ENCODE measurements at places on chromosomes 16 and 17.

GRCh38 chr16:10675216-10675615 lies 19.5 kb downstream of the TEKT5 start:
- no peak for DNase-seq

GRCh38 chr16:12613131-12613991 lies 190.3 kb downstream of the CPPED1 start:
- peak; percentile 0 for DNase-seq

DNA sequence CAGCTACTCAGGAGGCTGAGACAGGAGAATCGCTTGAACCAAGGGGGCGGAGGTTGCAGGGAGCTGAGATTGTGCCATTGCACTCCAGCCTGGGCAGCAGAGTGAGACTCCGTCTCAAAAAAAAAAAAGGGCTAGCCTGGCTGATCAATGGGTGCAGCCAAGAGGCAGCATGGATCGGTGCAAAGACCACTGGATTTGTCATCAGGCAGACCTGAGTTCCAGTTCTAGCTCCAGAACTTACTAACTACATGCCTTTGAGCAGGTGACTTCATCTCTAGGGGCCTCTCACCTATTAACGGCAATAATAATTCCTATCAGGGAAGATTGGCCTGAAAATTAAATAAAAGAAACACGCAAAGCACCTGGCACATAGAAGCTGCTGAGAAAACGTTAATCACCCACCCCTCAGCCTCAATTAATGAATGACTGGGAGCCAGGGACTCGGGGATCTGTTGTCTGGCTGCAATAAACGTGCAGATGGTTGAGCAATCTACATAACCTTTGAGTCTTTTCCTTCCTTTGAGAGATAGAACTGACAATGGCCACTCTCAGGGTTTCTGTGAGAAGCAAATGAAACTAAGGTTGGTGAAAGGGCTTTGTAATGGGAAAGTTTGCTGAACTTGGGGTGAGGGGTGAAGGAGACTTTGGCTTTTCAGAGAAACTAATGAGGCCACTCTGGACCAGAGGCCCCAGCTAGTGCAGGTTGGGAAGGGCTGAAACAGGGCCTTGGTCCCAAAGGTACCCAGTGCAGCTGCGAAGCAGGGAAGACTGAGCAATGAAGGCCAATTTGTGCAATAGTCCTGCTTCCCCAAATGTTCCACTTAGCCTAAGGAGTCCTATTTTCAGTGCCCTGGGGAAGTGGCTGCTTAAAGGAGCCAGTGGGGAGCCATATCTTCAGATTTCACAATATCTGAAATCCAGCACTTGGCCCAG lies 7.6 kb downstream of the SEZ6L2 start:
- DNase-seq: no peak

DNA sequence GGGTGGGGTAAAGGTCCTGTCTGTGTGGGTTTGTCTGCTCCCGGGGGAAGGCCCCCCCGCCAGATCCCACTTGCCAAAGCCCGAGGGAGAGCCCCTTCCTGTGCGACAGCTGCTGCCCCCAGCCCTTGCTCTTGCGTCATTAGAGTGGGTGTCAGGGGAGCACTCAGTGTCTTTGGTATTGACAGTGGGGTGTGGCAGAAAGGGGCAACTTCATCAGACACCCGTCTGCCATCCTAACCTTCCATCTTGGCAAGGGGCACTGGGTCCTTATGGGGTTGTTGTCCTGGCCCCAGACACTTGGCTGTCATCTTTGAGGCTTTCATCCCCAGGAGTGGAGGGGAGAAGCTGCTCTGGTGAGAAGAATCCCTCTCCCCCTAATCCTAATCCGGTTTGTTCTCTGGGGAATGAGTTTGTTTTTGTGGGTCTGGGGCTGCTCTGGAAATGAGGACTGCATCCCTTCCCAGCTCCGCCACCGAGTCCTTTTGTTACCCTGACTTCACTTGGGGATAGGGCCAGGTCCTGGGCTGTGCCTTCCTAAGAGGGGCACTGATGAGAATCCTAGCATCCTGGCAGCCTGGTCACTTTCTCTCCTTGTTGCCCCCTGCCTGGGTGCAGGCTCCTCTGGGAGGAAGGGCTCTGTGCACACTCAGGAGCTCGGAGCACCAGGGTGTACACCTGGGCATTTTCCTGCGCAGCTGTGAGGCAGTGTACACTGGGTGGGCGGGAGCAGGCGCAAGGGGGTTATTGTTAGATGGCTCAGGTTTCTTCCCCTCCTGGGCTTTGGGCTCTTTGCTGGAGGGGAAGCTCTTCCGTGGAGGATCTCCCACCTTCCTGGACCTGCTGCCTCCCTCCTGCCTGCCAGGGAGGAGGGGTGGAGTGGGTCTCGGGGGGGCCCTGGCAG lies 21.1 kb downstream of the GJD3 start:
- no peak for DNase-seq

- peak; percentile 62 for DNase-seq
These were observed 302.1 kb downstream of the MAP2K6 start for GRCh38 chr17:69716556-69716955.

DNA sequence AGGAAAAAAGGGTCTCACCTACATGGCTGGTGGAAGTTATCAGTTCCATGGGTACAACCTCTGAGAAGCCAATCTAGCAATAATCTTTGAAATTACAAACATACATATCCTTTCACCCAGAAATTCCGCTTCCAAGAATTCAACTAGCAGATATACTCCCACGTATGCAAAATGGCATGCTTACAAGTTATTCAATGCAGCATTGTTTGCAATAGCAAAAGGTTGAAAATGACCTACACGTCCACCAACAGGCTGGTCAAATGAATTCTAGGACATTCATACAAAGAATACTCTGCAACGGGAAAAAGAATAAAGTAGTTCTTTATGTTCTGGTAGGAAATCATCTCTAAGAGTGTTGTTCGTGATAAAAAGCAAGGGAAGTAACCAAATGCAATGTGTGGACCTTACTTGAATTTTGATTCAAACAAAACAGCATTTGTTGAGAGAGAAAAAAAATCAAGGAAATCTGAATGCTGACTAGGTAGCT lies 63.7 kb upstream of the NLK start:
- no peak for DNase-seq

DNA sequence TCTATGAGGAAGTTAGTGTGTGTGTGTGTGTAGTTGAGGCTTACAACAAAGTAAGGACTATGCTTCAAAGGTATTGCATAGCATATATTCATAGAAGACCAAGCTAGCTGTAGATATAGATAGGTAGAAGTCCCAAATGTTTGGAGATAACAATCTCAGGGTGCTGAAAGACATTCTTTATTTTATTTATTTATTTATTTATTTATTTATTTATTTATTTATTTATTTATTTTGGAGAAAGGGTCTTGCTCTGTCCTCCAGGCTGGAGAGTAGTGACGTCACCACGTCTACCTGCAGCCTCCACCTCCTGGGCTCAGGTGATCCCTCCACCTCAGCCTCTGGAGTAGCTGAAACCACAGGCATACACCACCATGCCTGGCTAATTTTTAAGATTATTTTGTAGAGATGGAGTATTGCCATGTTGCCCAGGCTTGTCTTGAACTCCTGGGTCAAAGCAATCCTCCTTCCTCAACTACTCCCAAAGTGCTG lies 284.6 kb upstream of the KIF2B start:
- no peak for DNase-seq

DNA sequence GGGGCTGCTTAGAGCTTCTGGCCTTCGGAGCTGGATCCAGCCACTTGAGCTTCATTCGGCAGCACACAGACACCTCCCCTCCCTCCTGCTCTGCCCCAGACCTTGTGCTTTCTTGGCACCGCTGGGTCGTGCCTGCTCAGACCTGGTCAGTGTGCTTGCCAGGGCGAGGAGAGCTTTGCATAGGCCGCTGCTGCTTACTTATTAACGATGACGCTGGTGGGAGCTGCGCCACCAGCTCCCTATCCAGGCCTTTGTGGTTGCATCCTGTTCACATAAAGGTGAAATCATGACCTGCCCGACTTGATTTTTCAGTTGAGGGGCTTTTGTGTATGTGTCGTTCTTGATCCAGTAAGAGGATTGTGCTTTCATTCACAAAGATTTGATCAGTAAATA lies 101.1 kb downstream of the MSI2 start:
- DNase-seq: no peak

- peak; percentile 72 for DNase-seq
These were observed at the start of gene IFI35 for GRCh38 chr17:43006639-43007551. IFI35 (plus strand) TSS chr17:43006784; CDS start chr17:43006948, 164 bp downstream.

- no peak for DNase-seq
These were observed at the start of gene KRT20 for GRCh38 chr17:40884708-40885512. KRT20 (minus strand) TSS chr17:40885242; CDS start chr17:40885185, 57 bp downstream.

DNA sequence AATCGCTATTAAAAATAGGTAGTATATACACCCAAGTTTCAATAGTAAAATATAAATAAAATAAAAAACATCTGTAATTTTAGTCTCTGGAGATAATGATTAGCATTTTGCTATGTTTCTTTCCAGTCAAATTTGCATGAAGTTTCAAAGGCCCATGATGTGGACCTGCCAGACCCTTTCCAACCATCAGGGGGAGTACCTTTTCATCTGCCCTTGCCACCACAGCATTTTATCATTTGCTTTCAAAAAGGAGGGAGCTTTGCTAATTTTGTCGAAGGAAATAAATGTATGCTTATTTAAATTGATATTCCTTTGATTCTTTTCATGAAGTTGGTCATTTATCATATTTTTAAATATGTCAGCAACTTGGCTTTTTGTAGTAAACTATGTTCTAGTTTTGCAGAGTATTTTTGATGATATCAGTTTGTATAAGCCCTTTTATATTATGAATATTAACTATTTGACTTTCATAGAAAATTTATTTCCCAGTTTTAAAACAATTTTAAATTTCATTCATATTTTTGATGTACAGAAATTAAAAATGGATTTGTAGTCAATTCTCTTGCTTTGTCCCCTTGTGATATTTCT lies 115.2 kb upstream of the NETO2 start:
- DNase-seq: peak; percentile 2

- DNase-seq: no peak
These were observed 3.2 kb downstream of the SMURF2 start for GRCh38 chr17:64658931-64659330.

GRCh38 chr16:51181503-51181811 lies 30.4 kb upstream of the SALL1 start:
- no peak for DNase-seq

GRCh38 chr16:27189335-27189972 lies 13.9 kb upstream of the KDM8 start:
- DNase-seq: no peak

DNA sequence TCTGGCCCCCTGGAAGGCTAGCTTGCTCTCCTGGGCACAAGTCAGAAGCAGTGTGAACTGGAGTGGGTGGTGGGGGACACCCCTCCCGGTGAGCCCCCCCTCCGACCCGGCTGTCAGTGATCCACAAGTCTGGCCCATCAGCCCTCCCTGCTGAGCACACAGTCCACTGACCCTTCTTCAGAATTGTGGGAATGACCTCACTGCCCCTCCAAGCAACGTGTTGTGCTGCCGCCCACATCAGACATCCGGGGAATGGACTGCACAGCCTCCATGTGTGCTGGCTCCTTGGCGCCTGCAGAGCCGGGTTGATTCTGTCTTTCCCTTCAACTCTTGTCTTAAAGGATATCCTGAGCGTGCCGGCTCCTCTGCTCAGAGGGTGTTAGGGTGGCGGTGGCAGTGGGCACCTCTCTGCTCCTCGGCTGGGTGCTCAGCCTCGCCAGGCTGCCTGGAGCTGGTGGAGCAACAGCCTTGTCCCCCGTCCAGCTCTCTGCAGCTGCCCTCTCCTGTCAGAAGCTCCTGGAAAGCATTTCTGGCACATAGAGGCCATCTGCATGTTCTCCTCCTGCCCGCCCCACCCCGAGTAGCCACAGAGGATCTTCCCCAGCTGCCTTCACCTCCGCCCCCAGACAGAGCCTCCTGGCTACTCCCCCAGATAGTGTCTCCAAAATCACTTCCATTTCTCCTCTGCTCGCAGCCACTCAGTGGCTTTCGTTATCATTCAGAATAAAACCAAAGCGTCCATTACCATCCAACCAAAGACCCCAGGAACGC lies 19.8 kb downstream of the NPTX1 start:
- no peak for DNase-seq

- DNase-seq: no peak
These were observed 628.2 kb downstream of the CDH11 start for GRCh38 chr16:64493709-64494108.

DNA sequence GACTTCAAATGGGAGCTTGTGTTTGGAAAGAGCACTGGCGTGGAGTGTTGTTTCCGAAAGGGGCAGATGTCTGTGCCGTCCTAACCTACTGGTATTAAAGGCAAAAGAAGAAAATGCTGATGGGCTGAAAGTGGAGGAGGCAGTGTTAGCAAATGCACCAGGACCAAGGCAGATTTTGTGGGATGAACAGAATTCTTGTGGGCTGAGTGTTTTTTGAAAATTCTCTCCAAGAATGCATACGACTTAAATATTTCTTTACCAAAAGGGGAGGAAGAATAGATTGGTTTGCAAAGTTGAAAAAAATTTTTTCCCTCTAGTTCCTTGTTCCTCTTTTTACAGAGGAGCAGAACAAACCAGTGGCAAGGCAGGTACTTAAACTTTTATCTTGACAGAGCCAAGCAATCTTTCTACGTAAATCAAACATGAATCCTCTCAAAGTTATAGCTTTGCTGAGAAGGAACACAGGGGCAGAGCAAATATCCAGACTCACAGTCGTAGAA lies 16.8 kb downstream of the MARCHF10 start:
- peak; percentile 61 for DNase-seq

- no peak for DNase-seq
These were observed 2.1 kb downstream of the ST6GALNAC1 start for GRCh38 chr17:76641501-76641900.

DNA sequence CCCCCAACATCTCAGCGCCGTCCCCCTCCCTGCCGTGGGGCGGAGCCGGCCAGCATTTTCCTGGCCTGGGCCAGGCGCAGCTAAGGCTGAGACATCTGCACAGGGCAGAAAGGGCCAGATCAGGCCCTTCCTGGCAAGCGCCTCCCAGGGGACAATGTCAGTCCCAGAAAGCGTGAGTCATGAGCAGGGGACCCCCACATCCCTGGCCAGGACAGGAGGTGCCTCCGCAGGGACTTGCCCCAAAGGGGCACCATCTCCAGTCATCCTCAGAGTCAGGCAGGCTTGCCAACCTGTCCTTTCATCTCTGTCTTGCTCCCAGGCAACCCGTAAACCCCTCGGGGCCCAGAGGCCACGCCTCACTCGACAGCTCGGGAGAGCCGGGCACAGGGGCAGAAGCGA lies 43.2 kb downstream of the SOCS1 start:
- DNase-seq: no peak

DNA sequence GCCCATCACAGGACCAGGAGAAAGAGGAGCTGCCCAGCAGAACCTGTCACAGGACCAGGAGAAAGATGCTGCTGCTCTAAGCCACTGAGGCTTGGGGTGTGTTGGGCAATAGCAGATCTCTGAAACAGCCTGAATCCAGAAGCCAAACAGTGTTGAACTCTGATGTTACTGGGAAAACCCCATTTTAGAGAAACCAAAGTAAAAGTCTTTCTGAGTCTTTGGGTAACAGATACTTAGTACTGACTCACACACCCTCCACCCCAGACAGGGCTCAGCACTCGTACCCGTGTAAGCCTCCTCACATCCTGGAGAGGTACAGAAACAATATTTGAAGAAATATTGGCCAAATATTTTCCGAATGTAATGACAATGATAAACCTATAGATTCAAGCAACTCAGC lies 82.8 kb upstream of the GNG13 start:
- no peak for DNase-seq

- no peak for DNase-seq
These were observed 18.0 kb downstream of the KCTD2 start for GRCh38 chr17:75064867-75065561.

- no peak for DNase-seq
These were observed 93.0 kb downstream of the SHISA9 start for GRCh38 chr16:12994402-12994801.

- no peak for DNase-seq
These were observed 43.5 kb upstream of the FOXF1 start for GRCh38 chr16:86466696-86467406.

All from GM04504 (cell line).